A172 (cell line): ENCODE measurements at places on chromosomes 5 and 9.

GRCh38 chr9:132878695-132879456 is at the start of gene SPACA9:
SPACA9 (plus strand) TSS chr9:132878898; CDS start chr9:132883948, 5,050 bp downstream.
- peak; percentile 44 for DNase-seq

DNA sequence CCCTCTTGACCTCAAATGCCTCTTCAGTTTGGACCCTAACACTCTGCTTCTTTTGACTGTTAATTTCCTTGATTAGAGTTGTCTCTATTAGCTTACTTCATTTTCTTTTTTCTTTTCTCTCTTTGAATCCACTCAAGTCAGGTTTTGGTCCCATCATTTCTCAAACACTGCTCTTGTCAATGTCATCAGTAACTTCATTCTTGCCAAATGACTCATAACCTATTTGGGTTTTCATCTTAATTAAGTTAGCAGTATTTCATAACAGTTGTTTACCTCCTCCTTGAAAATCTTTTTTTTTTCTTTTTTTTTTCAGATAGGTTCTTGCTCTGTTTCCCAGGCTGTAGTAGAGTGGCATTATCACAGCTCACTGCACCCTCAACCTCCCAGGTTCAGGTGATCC is 119.6 kb downstream of the PARP8 start:
- DNase-seq, result no peak

DNA sequence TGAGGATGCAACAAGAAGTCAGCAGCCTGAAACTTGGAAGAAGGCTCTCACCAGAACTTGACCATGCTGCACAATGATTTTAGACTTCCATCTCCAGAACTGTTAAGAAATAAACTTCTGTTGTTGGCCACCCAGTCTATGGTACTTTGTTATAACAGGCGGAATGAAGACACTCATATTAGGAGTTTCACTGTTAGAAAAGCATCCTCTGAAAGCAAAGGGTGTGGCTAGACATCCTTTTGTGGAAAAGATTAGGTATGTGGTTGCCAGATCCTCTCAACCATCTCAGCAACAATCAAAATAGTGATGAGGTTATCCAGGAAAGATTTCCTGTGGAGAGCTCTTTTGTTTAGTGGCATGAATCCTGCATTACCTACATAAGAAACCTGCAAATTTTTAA is 20.7 kb downstream of the ITGA2 start:
- DNase-seq, result no peak

- peak; percentile 14 for DNase-seq
These were observed 1.5 kb downstream of the CDC42SE2 start for GRCh38 chr5:131265311-131265803.

DNA sequence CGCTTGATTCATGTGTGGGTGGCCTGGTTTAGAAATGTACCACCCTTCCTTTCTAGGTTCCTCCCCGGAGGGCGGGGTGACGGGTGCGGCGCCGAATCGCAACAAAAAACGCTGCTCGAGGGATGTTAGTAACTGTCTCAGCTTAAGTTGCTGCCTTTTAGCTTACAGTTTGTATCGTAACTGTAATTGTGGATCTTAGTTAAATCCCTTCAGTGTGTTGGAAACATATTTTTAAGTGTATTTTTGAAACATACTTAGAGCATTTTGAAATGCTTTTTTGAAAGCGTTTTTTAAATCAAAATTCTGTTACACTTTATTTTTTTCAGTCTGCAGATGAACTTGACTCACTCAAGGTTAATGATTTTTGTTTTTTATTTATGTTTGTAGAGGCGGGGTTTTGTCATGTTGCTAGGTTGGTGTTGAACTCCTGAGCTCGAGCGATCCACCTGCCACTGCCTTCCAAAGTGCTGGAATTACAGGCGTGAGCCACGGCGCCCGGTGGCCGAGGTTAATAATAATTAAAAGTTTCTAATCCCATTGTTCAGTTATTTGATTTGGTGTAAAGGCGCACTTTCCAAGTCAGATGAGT is 997 bp upstream of the CHD1 start:
- DNase-seq, result no peak

- peak; percentile 27 for DNase-seq
These were observed 62.7 kb downstream of the ST8SIA4 start for GRCh38 chr5:100840370-100840769.

- DNase-seq, result peak; percentile 91
These were observed 5.9 kb upstream of the FRMD3 start for GRCh38 chr9:83544002-83544698.

DNA sequence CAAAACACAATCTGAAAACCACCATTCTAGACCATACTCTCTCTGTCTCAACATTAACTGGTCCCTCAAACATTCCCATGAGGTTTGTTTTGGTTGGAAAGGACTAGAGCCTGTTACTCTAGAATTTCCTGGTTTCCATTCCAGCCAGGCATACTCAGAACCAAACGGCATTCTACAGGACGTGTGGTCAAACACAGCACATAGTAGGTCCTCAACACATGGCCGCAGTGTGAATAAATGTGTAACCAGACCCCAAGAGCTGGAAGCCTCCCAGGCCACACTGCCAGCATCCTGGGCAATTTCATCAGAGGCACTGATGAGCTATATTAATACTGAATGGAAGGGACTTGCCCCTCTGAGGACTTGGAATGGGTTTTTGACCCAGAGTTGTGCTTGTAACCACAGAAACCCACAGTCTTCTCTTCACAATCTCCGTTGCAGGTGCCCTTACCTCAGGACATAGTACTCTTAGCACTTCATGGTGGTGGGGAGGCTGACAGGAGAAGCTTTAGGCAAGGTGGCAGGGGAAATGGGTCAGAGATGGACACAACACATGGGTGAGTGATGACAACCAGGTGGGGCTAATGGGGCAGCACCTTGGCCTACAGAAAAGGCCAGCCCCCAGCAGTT is 66.0 kb downstream of the ZNF366 start:
- no peak for DNase-seq

DNA sequence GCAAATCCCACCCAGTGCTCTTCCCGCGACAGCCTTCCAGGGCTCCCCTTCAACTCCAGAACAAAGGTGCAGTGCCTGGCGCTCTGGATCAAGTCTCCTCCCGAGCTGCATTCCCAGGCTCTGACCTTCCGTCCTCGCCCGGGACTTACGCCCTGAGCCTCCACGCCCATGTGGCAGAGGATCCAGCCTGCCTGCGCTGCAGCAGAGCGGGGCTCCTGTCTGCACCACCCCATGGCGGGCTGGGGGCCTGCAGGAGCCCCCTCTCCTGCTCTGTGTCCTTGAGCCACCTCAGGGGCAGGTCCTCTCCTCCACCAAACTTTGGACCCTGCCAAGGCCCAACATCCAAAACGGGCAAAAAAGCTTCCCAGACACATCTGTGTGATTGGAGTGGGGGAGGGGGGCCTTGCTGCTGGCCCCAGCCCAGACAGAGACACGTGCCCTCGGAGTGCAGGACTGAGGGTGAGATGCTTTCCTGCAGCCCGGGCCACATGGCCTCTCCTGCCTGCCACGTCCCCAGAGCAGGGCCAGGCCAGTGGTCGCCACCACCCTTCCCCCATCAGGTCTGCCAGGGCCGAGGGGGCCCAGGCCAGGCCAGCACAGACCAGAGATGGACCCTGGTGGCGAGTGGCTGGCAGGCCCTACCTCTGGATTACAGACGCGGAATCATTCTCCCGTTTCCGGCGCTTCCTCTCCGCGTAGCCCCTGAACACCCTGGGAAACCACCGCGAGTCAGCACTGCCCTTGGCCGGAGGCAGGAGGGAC is 4.4 kb downstream of the NSMF start:
- DNase-seq, result no peak

- DNase-seq, result peak; percentile 79
These were observed 6.5 kb upstream of the TBC1D9B start for GRCh38 chr5:179914032-179914755.

GRCh38 chr5:142605611-142606010 is 80.3 kb downstream of the FGF1 start:
- no peak for DNase-seq

- no peak for DNase-seq
These were observed 2.2 kb downstream of the SPIN1 start for GRCh38 chr9:88390371-88390990.

DNA sequence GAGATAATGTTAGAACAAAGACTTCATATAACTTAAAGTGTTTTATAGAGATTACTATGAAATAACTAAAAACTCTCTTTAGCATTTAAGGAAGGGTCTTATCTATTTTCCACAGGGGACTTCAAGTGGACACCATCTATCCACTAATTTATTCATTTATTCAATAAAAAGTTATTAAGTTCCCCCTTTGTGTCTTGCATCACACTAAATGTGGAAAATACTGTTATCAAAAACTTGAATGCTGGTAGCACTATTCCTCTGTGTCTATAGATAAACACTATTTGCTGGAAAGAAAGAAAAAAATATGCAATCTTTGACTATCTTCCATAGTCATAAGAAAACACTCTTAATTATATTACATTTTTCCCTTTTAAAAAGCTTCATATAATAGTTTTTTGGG is 20.1 kb upstream of the ZNF622 start:
- DNase-seq, result no peak

- no peak for DNase-seq
These were observed 23.2 kb downstream of the TTF1 start for GRCh38 chr9:132383462-132383883.

DNA sequence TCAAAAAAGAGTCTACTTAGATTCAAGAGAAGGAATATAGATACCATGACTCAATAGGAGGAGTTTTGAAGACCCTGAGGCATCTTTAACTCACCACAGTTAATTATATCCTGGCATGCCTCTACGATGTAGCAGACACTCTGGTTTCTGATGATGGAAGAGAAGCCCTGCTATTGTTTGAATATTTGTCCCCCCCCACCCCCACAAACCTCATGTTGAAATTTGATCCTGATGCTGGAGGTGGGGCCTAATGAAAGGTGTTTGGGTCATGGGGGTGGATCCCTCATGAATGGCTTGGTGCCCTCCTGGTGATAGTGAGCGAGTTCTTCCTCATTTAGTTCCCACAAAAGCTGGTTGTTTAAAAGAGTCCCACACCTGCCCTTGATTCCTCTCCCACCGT is 147.9 kb upstream of the TBCA start:
- no peak for DNase-seq

DNA sequence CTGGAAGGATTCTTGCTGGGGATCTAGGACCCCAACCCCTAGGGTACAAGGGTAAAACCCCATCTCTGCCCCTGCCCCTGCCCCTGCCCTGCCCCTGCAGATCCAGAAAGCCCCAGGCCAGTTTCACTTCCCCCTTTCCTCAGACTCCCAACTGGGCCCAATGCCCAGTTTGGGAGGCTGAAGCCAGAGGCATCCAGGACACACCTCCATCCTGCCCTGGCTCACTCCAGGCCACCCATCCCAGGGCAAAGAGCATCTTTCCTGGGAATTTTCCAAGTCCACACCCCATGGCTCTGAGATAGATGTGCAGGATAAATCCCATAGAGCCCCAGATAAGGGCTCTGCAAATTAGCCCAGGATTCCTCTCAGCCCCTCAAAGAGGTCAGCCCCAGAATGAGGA is 17.4 kb downstream of the CNTFR start:
- DNase-seq, result no peak

DNA sequence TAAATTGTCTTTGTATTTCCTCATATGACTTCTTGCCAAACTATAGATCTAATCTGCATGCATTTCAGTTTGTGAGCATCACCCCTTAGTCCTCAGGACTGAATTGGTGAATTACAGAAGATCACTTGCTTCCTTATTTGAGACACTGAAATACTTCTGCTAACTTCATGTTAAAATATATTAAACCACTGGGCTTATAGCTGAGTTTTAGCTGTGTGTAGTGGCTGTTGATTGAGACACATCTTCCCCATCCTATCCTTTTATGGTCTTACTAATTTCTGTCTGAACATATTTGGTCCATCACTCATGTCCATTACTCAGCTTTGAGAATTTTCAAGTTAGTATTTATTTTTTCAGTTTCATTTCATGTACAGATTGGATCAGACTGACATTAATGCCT is 295.9 kb downstream of the PSAT1 start:
- no peak for DNase-seq

GRCh38 chr9:23825700-23826099 is 340 bp downstream of the ELAVL2 start:
- DNase-seq, result peak; percentile 8

DNA sequence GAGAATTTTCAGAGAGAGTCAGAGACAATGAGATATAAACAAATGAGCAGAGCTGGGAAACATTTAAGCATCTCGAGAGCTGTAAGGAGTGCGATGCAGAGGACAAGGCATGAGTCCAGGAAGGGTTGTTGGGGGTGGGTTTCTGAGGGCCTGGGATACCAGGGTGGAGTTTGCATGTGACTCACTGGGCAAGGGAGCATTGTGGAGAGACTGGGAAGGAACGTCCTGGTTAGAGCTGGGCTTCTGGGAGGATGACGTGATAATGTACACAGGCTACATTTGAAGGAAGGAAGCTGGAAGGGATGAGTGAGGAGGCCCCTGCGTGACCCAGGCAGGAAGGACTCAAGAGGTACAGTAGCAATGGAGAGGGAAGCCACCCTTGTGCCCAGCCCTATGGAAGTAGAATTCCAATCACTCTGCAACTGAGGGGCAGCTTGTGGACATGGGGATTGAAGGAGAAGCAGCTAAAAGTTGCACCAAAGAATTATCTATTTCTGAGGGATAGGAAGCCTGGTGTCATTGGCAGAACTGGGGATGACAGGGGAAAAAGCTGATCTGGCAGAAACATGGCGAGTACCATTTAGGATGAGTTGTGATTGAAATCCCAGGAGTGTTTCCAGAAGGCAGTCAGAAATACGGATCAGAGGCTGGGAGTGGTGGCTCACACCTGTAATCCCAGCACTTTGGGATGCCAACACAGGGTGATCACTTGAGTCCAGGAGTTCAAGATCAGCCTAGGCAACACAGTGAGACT is 59.3 kb upstream of the AFAP1L1 start:
- peak; percentile 99 for DNase-seq

DNA sequence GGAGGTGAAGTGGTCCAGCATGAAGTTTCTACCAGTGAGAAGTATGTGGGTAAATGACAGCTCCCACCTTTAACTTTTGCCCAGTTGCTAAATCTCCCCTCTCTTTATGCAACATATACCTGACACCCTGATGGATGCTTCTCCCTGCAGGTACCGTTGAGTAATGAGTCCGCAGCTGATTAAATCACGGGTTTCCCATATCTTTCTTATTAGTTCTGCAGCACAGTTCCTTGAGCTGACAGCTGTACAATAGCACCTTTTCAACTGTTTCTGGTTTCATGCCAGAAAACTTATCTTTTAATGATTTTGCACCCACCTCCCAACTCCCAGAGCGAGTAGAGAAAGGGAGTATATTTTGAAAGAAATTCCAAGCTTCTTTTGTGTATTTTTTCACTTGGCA is 161.0 kb upstream of the TUT7 start:
- DNase-seq, result no peak
